ENCODE measurements at places on chromosomes 3 and 15. TPM values are rescaled to one million over a fixed set of nuclear protein-coding genes. Genes with fewer than 3 reads are reported as not detected.

- no peak for DNase-seq
Observed at GRCh38 chr3:145857956-145858355, 303.0 kb downstream of the PLOD2 start.

- DNase-seq: no peak
Observed at GRCh38 chr15:89363133-89363532, 28.5 kb upstream of the POLG start.

Gene ATP13A5
- total RNA-seq: not detected

- no peak for DNase-seq
Observed at GRCh38 chr15:93617443-93617842, 528.4 kb upstream of the RGMA start.

Gene AHSG
- not detected for total RNA-seq

GRCh38 chr3:69751074-69751476, 11.8 kb downstream of the MITF start:
- DNase-seq: no peak

DNA sequence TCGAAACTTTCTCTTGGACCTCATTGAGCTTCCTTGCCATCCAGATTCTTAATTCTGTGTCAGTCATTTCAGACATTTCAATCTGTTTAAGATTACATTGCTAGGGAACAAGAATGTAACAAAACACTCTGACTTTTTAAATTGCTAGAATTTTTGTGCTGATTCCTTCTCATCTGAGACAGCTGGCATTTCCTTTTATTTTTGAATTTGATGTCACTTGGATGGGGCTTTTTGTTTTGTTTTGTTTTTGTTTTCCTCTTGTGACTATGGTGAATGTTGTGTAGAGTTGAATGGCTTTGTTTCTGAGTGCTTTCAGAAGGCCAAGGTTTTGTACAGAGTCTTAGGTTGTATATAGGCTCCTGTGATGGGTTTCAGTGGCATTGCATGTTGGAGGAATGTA, 1129.3 kb downstream of the NAALADL2 start:
- DNase-seq: no peak

Gene GDPGP1
- 3.3 TPM for total RNA-seq

DNA sequence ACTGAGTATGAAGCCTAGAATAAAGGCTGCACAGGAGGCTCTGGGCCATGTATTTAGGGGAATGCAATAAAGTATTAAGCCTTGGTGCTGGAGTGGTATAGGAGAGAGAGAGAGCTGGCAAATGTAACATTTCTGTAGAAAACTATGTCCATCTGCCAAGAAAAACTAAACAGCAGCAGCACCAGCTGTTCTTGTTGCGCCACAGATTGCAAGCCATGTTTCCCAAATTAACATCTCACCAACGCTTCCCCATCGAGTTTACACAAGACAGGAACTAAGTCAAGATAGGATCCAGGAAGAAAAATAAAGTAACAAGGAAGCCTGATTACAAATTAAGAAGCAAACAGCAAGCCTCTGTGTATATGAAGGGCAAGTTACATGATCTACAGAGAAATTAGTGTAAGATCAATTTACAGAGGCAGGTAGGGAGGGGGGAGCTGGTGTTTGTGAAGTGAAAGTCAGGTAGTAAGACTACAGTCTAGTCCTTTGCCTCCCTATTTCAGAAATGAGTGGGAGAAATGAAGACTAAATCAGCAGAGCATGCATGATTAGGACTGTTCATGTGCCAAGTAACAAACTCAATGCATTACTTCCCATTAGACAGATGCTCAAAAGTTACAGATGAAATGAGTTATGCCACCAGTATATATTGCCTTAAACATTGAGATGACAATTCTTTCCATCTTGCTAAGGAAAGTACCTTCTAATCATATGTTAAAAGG, 900.5 kb downstream of the EPHA3 start:
- no peak for DNase-seq

DNA sequence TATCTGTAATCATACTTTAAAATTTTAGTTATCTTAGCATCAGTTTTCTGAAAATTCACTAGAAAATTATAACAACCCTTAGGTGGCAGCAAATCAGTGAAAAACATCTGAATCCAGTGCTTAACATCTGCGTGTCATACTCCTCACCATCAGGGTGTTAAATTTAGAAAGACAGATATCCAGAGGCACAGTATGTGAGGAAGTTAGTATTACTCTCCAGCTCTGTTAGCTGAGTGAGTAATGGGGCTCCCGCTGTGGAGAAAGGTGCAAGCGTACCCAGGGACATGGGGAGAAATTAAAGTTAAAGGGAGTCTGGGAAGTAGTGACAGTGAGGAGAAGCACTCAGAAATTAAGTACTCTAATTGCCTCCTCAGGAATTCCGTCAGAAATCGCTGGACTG, 50.9 kb downstream of the CEP63 start:
- DNase-seq: no peak
